ENCODE measurements at places on chromosomes 2 and 18.

- DNase-seq, result no peak
Measured at GRCh38 chr2:38128653-38129052, 52.7 kb upstream of the CYP1B1 start.

DNA sequence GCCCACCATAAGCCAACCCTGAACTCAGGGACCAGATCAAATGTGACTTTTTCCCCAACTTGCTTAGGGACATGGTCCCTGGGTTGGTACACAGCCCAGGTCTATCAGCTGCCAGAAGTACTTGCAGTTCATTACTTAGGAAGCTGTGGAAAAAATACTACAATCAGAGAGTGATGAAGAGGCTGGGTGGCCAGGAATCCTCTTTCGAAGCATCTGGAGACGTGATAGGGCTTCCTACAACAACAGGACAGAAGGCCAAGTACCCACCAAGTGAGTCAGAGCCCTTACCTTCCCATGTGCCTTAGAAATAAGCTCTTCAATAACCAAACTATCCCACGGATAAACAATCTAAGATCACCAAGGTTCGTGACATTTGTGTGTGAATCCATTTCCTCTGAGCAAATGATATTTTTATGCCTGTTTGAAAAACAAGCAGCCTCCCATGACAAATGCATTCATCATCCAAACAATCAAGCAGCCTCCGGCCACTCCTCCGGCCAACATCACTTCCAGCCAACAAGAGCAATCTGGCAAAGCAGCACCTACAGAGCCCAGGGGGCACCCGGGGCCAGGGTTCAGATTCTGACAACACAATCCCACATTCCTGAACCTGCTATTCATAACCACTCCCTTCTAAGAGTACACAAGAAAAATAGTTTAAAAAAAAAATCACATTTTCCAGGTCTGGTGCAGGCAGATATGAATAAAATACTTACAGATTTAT is 26.4 kb downstream of the TBC1D8 start:
- DNase-seq, result no peak

- no peak for DNase-seq
Measured at GRCh38 chr2:214069254-214069653, 341.6 kb upstream of the VWC2L start.

- no peak for DNase-seq
Measured at GRCh38 chr2:68303033-68303901, 16.5 kb downstream of the CNRIP1 start.

- no peak for DNase-seq
Measured at GRCh38 chr2:127638361-127639110, 7.4 kb upstream of the GPR17 start.

DNA sequence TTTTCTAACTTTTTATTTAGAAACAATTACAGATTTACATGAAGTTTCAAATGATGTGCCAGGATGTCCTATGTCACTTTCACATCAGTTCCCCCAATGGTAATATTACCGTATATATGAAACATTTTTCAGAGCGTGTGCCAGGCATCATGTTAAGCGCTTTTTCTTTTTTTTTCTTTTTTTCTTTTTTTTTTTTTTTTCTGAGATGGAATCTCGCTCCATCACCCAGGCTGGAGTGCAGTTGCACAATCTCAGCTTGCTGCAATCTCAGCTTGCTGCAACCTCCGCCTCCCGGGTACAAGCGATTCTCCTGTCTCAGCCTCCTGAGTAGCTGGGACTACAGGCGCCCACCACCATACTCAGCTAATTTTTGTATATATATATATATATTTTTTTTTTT is 5.6 kb upstream of the PPP4R1 start:
- DNase-seq, result no peak

DNA sequence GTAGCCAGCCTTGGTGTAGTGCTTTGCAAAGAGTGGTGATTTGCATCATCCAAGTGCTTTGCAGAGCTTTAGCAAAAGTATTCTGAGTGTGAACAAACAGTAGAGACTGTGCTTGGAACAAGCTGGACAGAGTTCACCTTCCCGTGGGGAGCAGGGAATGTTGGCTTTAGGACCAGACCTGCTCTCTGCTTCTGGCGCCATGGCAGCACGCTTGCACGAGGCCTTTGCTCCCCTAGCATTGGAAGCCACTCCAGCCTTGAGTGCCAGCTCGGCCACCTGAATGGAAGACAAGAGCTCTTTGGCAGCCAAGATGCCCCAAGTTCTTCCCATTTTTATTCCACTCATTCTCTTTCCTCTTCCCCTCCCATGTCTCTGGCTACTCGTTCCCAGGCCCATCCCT is 250.8 kb upstream of the OSR1 start:
- no peak for DNase-seq

- no peak for DNase-seq
Measured at GRCh38 chr18:78983512-78983911, 3.9 kb downstream of the SALL3 start.

DNA sequence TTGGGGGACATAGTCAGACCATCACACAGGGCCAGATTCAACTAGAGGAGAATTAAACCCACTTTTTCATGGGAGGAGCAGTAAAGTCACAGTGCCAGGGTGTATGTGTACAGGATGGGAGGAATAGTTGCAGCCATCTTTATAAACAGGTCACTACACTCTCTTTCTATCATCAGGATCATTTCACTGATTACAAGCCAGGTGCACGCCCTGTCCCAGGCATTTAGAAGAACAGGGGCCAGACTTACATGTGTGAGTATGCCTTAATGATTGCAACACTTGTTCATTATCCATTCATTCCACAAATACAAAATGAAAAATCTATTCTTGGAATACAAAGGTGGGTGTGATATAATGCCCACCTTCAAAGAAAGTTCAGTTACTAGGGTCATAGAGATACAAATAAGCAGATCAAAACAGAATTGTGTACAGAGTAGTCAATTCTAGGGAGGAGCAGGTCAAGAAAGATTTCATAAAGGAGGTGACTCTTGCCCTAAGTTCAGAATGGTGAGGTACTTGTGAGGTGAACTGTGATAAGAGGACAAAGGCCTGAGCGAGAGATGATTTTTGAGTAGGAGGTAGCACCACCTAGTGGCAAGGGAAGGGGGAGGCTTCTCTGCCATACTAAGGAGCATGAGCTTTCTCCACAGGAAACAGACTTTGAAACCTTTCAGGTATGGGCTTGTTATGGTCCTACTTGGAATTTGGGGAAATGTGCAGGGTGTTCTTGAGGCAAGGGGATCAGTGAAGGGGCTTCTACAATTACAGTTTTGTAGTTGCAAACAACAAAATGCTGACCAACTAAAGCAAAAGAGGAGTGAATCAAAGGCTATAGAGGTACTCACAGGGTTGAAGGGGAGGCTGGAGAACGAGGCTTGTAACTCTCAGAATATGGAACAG is 156.3 kb downstream of the SUCLG1 start:
- DNase-seq, result peak; percentile 29

- no peak for DNase-seq
Measured at GRCh38 chr2:235634435-235635158, 140.8 kb downstream of the AGAP1 start.

DNA sequence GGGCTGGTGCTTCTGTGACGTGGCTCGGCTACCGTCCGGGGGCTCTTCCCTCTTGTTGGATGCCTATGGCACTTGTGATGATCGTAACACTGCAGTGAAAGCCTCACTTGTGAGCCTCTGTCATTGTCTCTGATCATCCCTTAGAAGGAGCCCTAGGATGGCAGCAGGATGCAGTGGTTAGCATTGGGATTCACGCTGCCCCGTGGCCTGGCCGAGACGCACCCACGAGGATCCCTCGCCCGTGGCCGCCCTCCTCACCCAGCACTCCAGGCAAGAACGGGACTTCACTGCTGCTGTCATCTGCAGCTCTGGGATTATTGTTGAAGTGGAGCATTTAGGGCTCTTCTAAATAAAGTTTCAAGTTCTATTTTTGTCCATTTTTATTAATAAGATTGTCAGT is 46.8 kb upstream of the CTDP1 start:
- no peak for DNase-seq

DNA sequence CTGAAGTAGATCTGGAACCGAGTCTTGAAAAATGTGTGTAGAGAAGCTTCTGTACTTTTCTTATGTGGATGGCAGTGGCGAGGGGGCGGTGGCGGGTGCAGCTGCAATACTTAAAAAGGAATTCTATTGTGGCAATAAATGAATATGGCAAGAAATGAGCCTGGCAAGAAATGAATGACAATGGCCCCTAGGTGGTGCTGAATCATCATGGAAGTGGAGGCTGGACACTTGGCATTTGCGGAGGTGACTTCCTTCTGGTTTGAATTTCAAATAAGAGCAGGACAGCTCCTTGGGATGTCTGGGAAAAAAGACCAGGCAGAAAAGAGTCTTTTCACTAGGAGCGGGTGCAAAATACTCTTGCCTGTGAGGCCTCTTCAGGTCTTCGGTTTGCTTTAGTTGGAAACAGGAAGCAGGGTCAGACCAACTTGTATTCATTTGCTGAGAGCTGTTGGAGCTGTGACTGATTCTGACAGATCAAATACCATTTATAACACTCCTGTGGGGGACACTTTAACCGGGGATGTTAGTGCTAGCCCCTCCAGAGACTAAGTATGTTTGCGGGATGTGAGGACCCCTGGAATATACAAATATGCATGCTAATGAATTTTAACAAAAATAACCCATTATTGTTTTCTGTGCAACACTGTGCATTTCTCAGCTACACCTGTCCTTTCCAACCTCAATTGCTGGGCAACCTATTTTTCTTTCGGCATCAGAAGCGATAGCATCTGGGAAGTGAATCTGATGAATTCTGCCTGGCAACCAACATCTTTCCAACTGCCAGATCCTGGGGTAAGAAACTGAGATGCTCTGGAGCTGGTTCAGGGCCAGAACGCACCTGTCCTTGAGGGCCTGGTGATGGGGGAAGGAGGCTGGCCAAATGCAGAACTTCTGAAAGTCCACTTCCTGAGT is 35.4 kb downstream of the FASTKD2 start:
- DNase-seq, result peak; percentile 70

- DNase-seq, result no peak
Measured at GRCh38 chr18:55927831-55928230, 339.8 kb upstream of the TCF4 start.

GRCh38 chr2:29276151-29276550 is 160.9 kb downstream of the CLIP4 start:
- DNase-seq, result peak; percentile 69

DNA sequence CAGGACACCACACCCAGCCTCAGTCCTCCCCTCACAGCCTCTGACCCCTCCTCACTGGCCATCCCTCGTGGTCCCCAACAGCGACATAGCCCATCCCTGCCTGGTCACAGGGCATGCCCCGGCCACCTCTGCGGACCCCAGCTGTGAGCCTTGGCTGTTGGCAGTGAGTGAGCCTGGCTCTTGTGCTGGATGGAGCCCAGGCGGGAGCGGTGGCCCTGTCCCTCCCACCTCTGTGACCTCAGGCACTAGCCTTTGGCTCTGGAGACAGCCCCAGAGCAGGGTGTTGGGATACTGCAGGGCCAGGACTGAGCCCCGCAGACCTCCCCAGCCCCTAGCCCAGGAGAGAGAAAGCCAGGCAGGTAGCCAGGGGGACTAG is 7.9 kb downstream of the DES start:
- DNase-seq, result no peak

GRCh38 chr2:113203901-113204519 is 30.2 kb downstream of the PSD4 start:
- DNase-seq, result peak; percentile 62

Data from NCI-H1417 (cell line).